NCI-H446 (cell line): ENCODE measurements at places on chromosomes 6 and 20.
A peak's percentile ranks its signal among the peaks of the same experiment; 100 is the strongest.

- DNase-seq = no peak
Observed at GRCh38 chr6:129481706-129482105, 228.3 kb downstream of the ARHGAP18 start.

DNA sequence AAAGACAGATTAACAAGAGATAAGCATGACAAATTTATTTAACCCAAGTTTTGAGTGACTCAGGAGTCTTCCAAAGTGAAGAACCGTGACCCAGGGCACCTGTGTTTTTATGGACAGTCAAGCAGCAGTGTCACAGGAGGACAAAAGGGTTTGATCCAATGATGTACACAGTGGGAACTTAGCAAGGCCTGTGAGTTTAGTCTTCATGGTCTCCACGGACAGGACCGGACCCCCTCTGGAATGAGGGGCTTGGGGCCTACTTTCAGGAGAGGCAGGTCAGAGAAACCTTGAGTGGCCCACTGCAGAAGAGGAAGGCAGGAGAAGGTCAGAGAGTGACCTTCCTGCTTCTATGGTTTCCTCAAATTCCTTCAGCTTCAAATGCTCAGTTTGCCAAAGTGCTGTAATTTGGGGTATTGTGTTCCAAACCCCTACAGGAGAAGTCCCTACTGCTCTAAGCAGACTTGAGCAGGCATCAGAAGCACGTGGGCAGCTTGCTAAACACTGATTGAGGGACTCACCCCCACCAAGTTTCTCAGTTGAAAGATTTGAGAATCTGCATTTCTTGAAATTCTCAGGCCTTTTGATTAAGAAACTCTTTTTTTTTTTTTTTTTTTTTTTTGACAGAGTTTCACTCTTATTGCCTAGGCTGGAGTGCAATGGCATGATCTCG, 26.4 kb upstream of the ZMYND8 start:
- DNase-seq = no peak

DNA sequence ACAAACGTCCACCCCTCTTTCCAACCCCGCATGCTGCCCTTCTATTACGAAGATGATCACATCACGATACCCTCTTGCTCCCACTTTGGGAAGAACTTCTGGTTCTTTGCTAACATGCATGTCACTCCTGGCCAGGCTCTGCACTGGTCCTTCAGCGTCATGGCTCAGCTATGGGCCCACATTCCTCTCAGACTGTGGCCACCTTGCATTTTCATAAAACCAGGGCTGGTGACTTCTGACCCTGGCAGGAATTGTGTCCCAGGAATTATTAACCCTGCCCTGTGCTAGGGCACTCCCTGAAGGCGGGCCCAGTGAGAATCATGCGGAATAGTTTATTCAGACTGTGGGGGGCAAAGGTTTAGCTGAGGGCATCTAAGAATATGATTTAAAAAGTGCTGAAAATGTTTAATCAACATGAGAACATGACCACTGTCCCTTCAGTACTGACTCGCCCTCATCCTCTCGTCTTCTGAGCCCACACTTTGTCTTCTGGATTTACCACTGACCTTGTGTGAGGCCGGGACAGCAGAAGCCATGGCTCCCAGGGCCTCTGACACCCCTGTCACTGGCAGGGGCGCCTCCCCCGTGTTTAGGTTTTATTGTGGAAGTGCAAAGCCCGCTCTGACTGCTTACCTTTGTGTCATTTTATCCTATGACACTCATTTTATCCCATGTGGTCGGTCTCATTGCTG, 38.1 kb upstream of the THBS2 start:
- no peak for DNase-seq

DNA sequence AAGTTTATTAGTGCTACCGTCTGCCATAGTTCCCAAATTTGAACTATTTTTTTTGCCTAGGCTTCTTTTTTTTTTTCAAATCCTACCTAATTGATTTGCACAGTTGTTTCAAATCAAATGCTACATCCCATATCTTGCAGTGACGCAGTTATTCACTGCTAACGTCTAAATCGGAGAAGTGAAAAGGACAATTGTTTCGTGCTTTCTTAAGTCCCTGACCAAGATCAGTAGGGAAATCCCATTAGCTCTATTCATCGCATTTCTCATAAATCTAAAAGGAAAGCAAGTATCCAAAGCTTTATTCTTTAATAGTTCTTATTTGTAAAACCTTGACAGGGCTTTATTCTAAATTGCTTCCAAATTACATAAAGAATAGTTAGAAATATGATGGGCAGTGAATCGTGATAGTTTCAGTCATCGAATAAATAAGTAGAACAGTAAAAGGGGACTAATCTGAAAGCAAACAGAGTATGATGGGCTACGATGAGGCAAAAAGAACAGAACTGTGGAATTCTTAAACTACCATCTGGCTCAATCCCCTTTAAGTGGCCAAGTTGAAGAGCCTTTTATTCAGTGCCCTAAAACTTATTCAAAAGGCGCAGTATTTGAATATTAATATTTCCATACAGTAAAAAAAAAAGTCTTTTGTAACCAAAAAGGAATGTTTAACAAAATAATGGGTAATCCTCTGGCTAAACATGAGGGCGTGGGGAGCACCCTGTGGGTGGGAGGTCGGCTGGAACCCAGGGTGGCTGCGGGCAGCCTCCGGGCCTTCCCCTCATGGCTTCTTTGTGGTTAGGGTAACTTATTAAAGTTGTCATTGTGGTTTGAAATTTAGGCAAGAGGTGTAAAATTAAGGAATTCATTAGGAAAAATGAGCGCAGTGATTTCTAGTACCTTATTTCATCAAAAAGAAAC, 3.0 kb upstream of the ARID1B start:
- DNase-seq = no peak

DNA sequence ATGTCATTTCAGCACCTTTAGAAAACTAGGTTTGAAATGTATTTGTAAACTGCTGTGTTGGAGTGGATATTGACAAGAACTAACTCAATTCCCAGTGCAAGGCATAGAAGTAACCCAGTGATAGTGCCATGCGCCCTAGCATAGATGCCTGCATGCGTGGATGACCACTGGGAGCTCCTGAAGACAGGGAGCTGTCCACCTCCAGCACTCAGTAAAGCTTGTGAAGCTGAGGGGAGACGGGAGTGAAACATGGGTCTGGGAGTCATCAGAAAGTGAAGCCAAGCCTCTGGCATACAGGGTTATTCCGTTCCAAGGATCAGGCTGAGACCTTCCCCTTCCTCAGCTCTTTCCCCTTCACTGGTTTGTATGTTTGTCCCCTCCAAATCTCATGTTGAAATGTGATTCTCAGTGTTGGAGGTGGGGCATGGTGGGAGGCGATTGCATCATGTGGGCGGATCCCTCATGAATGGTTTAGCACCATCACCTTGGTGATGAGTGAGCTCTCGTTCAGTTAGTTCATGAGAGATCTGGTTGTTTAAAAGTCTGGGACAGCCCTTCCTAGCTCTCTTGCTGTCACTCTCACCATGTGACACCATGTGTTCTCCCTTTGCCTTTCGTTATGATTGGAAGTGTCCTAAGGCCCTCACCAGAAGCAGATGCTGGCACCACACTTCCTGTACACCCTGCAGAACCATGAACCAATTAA, 146.5 kb upstream of the FERMT1 start:
- no peak for DNase-seq

DNA sequence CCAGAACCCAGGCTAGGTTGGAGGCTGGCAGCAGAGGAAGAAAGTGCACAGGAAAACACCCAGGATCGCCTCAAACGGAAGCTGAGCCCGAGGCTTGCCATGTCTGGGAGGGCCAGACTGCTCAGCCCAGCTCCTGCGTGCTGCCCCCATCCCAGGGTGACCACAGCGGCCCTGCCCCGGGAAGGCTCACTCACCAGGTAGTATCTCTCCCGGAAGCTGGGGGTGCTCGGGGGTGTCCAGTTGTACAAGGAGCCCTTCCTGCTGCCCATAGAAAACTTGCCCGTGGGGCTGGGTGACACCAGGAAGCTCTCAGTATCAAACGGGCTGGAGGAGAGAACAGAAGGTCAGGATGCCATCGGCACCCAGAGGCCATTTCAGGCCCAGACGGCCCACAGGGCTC, 86.9 kb downstream of the RIPOR3 start:
- no peak for DNase-seq

DNA sequence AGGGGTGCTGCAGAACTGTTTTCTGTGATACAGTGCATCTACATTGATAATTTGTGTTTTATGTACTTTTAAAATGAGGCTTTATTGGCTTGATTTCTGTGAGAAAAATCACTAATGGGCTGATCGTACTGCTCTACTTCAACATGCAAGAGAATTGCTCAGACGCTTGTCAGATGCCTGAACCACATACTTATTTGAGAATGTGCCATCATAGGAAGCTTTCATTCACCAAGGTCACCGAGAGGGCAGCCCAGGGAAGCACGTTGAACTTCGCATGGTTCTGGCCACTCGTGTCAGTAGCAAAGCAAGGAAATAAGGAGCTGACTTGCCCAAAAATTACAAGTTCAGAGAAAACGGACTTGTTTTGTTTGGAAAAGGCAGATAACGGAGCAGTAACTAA, 168.5 kb upstream of the AKAP12 start:
- no peak for DNase-seq

GRCh38 chr20:62624719-62625453, 17.4 kb upstream of the SLCO4A1 start:
- DNase-seq = no peak

- DNase-seq = no peak
Observed at GRCh38 chr20:33791959-33792597, 19.1 kb upstream of the CHMP4B start.

GRCh38 chr6:91088976-91089375, 502.1 kb upstream of the MAP3K7 start:
- no peak for DNase-seq

DNA sequence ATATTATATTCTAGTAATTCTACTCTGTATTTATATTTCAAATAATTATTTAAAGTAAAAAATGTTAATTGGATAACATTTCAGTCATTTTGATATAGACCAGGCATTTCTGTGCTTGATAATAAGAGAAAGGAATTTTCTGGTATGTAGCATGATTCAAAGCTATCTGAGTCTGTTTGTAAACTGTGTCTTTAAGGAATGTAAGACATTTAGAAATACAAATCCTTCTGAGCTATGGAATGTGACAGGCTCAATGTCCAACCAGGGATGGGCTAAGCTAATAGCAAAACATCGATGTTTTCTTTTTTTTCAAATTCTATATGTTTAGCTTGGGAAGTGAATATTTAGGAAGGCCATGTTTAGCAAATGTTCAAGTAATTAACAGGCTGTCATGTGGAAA, 41.5 kb upstream of the FAM83B start:
- no peak for DNase-seq

DNA sequence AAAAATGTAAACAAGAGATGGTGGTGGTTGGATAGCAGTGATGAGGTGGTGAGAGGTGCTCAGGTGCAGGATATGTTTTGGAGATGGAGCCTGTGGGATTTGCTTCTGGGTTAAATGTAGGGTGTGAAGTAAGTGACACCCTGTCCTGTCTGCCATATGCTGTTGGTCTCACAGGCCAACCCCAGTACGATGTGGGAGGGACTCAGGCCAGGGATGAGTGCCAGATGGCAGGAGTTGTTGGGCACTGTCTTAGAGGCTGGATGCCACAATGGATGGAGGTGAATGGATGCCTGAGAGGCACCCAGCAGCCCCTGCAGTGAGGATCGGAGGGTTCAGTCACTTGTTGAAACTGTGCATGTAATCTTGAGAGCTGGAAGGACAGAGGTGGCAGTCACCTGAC, 259.3 kb downstream of the NRN1 start:
- DNase-seq = peak; percentile 41

DNA sequence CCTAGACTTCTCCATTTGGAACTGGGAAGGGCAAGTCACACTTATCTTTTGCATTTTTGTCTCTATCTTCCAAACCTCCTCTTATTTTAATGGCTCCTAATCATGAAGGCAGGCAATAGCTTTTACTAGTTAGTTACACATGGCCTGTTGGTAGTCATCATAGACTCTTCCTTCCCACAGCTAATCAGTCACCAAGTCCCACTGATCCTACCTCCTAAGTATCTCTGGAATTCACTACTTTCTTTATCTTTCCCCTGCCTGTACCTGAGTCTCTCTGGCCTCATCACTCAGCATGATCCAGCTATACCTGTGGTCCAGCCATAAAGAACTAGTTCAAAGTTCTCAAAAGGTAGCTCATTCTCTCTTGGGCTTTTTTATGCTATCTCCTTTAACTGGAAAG, 18.8 kb downstream of the TMX4 start:
- DNase-seq = no peak

DNA sequence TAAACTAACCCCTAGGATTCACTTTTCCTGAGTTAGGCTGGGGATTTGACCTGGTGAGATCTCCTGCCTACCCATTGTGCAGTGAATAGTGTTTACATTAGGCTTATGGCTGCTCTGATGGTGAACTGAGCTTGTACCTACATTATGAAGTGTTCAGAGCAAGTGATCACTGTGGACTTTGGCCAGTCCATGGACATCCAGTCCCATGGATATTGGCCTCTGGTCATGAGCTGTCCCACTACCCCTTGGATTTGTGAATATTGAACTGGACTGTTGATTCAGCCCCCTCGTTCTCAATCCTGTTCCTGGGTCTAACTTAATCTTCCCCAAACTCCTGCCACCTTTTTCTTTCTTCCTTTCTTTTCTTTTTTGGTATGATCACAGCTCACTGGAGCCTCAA, 13.8 kb downstream of the ASIP start:
- DNase-seq = no peak

GRCh38 chr6:117607511-117607910, 5.2 kb upstream of the GOPC start:
- DNase-seq = no peak

DNA sequence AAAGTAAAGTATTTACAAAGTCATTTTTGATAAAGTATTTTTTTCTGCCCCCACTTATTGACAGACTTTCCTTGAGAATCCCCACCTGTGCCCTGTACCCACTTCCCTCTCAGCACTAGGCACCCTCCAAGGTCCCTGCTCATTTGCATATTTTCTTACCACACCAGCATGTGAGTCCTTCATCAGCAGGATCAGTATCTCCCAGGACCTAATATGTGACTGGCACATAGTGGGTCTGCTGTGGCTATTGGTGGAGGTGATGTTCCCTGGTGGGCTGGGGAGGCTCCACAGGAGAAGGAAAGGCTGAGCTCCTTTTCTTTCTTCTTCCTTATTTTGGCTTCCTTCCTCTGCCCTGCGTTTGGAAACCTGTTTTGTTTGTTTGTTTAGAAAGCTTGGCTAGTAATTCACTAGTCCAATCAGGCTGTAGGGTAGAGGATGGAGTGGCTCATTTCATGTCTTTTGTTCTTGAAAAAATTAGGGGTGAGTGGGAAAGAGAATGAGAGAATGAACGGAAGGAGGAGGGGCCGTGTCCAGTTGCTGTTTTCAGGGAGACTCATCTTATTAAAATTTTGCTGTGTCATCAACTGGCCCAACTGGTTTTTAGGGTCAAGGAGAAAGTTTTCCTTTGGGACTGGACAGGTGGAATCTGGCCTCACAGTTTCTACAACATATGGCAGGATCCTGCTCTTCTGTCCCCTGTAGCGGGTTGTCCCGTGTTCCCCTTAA, 2.8 kb upstream of the RNF24 start:
- DNase-seq = no peak
